ENCODE measurements at places on chromosomes 1 and 21.
A peak's percentile ranks its signal among the peaks of the same experiment; 100 is the strongest.

DNA sequence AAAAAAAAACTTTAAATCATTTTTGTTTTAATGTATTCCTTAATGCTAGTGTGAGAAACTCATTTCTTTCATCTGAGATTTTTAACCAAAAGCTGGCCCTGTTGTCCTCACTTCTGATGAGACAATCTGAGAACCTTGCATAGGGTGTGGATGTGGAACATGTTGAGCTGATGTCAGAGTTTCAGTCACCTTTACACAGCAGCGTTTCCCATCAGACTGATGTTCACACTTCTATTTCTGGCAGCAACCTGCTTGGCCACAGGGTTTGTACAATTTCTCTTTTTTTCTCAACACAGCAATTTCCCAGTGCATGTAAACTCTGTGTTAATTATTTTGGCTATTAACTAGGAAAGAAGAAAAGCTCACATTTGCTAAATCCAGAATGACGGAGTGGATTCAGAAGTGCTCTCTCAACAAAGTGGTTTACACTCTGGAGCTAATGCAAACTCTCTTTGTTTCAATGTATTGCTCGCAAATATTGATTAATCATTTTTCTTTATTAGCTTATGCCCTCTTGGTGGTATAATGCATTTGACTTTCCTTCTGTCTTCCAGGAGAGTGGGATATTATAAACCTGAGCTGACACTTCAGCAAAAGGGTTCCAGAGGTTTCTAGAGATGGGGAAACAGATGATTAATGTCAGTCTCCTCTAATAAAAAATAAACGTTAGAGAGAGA lies 70.5 kb upstream of the HSPA13 start:
- DNase-seq: no peak

GRCh38 chr1:8816264-8816663 lies 1.2 kb downstream of the RERE start:
- no peak for DNase-seq

DNA sequence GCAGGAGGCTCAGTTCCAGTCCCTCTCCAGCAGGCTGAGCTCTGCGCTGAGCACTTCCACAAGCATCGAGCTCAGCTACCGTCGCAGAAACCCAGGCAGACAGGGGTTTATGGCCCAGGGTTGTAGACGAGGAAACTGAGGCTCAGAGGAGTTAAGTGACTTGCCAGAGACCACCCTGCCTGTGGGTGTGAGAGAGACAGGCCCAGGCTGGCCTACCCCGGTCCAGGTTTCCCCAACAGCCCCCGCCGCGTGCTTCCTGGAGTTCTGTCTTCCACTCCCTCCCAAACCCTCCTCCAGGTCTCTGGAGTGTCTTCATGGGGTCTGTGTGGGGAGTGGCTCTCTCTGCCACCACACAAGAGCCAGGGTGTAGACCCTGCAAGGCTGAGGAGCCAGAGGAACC lies 615.9 kb downstream of the PTPRU start:
- DNase-seq: no peak

DNA sequence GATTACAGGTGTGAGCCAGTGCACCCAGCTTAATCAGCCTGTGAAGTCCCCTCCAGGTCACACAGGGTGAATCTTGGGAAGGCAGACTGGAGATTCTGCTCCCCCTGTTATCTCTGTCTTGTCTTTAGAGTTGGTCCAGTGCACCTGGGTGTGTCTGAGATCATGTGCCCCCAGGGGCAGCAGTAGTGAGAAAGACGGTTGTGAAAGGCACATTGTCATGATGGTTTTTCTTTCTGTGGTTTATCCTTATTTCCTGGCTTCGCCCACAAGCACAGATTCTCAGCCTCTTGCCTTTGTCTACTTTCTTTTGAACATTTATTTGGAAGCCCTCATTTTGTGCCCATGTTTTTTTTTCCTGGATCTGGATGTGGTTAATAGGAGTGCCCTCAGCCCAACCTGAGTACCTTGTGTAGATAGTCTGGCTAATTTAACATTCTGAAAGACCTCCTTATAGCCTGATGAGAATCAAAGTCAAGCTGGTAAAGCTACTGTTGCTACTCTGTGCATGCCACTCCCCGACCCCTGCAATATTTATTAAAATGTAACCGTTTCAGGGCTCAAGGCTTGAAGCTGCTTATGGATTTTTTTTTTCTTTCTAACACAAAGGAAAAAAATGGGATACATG lies 23.7 kb downstream of the UCK2 start:
- no peak for DNase-seq

- DNase-seq: no peak
Measured at GRCh38 chr21:41868062-41868710, 11.0 kb downstream of the PRDM15 start.

DNA sequence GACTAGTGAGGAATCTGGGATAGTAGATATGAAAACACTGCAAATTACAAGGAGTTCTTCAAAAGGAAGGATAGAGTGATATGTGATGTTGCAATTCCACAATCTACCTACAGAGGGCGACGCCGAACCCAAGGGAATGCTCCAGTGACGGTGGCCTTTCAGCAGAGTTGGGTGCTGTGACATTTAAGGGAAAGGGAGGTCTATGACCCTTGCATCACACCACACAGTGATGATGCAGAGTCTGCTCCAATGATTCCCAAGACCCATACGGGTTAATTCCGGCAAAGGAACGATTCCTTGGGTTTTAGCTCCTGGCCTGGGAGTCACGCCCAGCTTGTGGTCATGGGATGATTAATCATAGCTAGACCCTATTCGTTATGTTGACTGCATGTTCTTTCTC lies 123.0 kb upstream of the IGSF21 start:
- DNase-seq: peak; percentile 12

DNA sequence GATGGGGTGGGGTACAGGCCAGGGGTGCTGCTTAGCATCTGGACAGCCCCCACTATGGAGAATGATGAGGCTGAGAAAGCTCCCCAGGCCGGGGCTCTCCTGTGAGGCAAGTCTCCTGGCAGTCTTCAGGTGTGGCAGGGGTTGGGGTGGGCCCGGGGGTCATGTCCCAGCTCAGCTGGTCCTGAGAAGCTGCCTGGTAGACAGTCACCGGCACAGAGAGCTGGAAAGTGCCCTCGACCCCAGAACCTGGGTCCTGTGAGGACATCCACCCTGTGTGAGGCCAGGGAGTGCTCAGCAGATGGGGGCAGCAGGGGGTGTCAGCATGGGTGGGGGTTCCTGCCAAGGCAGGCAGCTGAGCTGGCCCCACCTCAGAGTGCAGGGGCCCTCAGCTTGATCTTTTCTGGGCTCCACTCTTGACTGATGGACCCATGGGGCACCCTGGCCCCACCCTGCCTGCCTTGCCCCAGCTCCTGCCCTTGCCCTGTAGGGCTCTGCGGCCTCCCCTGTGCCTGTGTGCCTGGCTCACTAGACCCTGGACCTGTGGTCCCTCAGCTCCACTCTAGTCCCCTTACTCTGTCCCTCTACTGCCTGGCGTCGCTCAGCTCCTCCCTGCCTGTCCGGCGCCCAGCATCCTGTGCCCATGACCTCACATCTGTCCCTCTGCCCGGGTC lies 5.8 kb downstream of the IBA57 start:
- no peak for DNase-seq

- DNase-seq: no peak
Measured at GRCh38 chr1:154726896-154727753, 119.1 kb upstream of the ADAR start.

DNA sequence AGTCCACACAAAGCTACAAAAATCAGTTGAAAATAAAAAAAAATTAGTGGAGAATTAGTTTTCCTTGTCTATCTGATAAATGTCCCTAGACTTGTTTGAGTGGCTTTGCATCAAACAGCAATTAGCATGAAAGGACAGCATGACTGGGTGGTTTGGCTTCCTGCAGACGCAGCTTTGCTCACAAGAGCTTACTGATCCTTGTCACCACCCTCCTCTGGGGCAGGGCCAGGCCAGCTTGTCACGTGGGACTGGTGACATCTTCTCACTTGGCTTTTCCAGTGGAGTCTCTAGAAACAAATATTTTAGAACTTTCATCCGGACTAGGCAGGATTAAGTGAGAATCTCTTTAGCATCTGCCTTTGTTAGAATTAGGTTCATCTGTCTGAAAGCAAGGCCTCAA lies 76.0 kb upstream of the OLIG2 start:
- no peak for DNase-seq

GRCh38 chr21:35940074-35940927 lies 120.0 kb downstream of the SETD4 start:
- no peak for DNase-seq

- no peak for DNase-seq
Measured at GRCh38 chr1:8435569-8436071, 117.7 kb downstream of the SLC45A1 start.

GRCh38 chr1:23561813-23562100 lies 2.5 kb upstream of the ID3 start:
- DNase-seq: no peak

- DNase-seq: no peak
Measured at GRCh38 chr1:204658295-204658694, 27.2 kb downstream of the LRRN2 start.

- DNase-seq: no peak
Measured at GRCh38 chr1:4346131-4346530, 308.3 kb upstream of the AJAP1 start.

DNA sequence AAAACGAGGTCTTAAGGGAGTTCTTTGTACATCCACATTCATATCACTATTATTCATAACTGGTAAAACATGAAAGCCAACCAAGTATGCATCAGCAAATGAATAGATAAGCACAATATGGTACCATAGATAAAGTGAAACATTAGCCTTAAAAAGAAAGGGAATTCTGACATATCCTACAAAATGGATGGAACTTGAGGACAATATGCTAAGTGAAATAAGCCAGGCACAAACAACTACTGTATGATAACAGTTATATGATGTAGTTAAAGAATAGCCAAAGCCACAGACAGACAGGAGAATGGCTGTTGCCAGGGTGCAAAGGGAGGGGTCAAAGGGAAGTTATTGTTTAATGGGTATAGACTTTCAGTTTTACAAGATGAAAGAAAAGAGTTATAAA lies 148.9 kb downstream of the EIF4G3 start:
- no peak for DNase-seq

- DNase-seq: no peak
Measured at GRCh38 chr1:229848752-229849677, 218.0 kb upstream of the GALNT2 start.

GRCh38 chr1:89407360-89407759 lies 43.5 kb downstream of the GBP6 start:
- no peak for DNase-seq

DNA sequence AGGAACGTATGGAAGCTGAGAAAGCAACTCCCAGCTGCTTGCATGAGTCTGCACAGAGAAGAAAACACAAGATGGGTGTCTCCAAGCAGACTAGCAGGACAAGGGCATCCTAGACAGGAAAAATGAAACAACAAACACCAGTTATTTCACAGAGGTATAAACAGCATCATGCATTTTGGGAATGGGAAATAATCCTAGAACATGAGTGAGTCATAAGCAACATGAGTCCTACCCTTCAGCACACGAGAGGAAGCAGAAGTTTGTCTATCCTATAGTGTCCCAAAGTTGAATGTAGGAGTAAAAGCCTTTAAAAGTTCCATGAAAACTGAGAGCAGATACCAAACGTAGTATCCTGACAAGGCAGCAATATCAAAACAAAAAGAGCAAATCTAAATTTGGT lies 11.3 kb upstream of the FRRS1 start:
- DNase-seq: no peak

DNA sequence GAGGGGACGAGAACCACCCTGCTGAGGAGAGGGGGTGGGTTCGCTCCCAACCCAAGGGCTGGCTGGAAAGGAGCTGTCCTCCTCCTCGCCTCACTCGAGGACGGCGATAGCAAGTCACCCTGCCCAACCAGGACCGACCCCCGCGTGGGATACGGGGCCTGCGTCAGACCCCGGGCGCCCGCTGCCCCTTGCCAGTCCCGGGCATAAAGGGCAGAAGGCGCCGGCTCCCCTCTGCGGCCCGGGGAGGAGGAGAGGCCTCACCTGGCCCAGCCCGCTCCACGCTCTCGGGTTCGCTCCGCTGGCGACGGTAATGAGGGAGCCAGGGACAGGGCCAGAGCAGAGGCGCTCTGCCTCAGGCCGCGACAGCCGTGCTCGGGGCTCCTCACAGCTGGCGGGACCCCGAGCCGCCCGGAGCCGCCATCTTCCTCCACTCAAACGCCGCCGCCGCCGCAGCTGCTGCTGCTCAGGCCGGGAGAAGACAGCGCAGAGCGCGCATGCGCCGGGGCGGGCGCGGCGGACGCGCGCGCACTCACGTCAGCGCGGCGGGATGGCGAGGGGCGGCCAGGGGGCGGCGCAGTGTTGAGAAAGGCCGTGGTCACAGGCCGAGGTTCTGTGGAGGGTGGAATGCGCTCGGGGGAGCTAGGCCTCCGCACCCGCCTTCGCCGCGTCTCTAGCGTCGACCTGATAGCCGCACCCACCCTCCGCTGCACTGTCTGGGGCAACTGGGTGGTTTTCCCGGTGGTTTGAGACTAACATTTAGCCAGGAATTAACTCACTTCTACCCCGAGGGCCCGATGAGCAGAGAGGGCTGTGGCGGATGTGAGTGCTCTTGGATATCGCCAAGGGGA lies at the start of gene FBXO42:
Gene FBXO42, minus strand, starts transcription at position 487 of the 848 bp plus-strand sequence. CDS start 37,062 bp downstream, outside the sequence.
- DNase-seq: peak; percentile 68

GRCh38 chr1:61056573-61057439 lies 25.6 kb upstream of the NFIA start:
- DNase-seq: no peak

DNA sequence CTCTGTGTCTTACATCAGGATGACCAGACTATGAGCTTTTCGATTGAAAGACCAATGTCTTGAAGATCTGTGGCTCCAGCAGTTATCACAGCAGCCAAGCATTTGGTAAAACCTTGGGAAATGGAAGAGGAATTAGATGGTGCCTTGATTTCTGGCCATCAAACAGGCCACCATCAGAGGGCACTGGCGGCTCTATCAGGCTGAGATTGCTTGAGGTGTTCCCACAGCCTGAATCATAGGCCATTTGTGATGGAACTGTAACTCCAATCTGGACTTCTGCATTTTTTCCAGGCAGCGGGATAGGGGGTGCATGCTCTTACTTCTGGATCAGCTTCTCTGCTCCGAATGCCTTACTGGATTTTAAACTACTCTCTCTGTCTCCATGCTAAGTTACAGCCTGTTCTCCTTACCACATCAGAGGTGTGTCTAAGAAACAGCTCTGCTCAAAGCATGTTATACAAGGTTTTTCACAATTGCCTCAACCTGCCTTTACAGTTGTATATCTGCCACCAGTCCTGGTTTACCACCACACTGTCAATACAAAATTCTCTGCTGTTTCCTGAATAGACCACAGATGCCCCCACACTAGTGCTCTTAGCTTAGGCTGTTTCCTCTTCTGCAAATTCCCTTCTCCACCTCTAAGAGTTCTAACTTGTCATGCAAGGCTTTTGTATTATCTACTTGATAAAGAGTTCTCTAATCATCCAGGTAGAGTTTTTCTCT lies 180.9 kb downstream of the PTGER3 start:
- no peak for DNase-seq

GRCh38 chr1:215276582-215276981 lies 194.0 kb downstream of the KCNK2 start:
- DNase-seq: no peak

GRCh38 chr21:43193651-43194302 lies 25.0 kb downstream of the CRYAA start:
- no peak for DNase-seq

GRCh38 chr1:4084446-4084845 lies 184.4 kb upstream of the C1orf174 start:
- DNase-seq: no peak
